Prostate gland (tissue), 2 donors: ENCODE measurements at places on chromosomes 5 and 9. TPM values are rescaled to one million over a fixed set of nuclear protein-coding genes. Genes with fewer than 3 reads are reported as not detected.

DNA sequence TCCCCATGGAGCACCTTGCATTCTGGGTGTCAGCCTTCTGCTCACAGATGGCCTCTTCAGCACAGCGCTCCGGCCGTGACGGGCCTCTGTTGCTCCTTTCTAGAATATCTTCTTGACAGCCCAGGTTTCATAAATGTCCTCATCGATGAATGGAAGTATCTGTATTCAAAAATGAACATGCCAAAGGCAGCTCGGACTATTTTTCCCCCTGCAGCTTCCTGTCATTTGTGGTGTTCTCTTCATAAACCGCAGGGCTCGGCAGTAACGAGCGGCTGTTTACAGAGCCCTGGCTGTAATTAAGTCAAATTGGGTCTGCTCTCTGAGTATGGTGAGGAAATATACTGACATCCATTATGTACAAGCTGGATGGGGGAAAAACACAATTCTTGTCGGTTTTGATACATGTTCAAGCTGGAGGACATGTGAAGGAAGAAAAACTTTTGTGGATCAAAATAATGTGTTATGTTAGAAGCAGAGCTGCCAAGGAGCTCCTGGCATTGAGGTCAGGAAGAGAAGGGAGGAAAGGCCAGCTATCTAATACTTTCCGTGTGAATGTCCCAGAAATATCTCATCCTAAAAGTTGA lies 154.1 kb upstream of the CD180 start:
- peaks cover 5% of the 10 kb centered on the region for H3K4me1 ChIP-seq
- H3K27ac ChIP-seq, result no peak overlapping the region
- no peaks in the 10 kb centered on the region for H3K27me3 ChIP-seq
- H3K36me3 ChIP-seq, result no peaks in the 10 kb centered on the region
- H3K4me3 ChIP-seq, result no peak overlapping the region

Gene CD180
- total RNA-seq, result 0.68 TPM

GRCh38 chr9:125752070-125752628 lies 5.0 kb downstream of the PBX3 start:
- H3K4me3 ChIP-seq, result no peak overlapping the region
- H3K36me3 ChIP-seq, result no peaks in the 10 kb centered on the region
- no peak for DNase-seq
- no peaks in the 10 kb centered on the region for H3K4me1 ChIP-seq

DNA sequence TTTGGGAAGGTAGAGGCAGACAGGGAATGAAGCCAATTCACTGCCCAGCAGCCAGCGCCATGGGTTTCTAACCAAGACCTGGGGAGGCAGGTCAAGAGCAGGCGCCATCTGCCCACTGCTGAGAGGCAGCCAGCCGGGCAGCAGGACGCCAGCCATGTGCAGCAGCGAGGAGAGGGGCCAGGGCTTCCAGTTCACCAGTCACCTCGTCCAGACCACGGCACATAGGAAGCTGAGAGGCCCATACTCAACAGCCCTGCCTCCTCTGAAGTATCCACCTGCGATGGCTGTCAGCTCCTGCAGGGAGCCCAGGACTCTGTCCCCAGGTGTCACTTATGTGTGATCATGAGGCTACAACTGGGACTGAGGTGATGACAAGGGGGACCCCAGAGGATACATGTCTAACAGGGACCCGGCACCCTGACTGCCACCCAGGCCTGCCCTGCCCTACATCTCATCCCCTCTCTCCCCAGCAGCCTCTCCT lies 30.1 kb downstream of the IPPK start:
- H3K36me3 ChIP-seq, result no peaks in the 10 kb centered on the region
- H3K4me1 ChIP-seq, result no peaks in the 10 kb centered on the region
- no peaks in the 10 kb centered on the region for H3K27me3 ChIP-seq
- DNase-seq, result no peak
- no peak overlapping the region for H3K4me3 ChIP-seq
- H3K27ac ChIP-seq, result no peak overlapping the region

DNA sequence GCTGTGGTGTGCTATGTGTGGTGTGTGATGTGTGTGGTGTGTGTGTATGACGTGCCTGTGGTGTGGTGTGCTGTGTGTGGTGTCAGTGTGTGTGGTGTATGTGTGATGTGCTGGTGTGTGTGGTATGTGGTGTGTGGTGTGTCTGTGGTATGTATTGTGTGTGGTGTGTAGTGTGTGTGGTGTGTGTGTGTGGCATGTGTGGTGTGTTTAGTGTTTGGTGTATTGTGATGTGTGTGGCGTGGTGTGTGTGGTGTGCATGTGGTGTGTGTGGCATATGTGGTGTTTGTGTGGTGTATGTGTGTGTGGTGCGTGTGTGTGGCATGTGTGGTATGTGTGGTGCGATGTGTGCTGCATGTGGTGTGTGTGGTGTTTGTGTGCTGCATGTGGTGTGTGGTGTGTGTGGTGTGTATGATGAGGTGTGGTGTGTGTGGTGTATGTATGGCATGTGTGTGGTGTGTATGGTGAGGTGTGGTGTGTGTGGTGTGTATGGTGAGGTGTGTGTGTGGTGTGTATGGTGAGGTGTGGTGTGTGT lies 18.3 kb upstream of the RNU6ATAC start:
- no peaks in the 10 kb centered on the region for H3K36me3 ChIP-seq
- no peak overlapping the region for H3K27ac ChIP-seq
- no peak overlapping the region for H3K4me3 ChIP-seq
- DNase-seq, result no peak

GRCh38 chr9:972501-973294 lies 3.8 kb upstream of the DMRT3 start:
- no peak overlapping the region for H3K4me3 ChIP-seq
- DNase-seq, result no peak
- no peak overlapping the region for H3K27ac ChIP-seq
- H3K4me1 ChIP-seq, result no peaks in the 10 kb centered on the region
- H3K27me3 ChIP-seq, result peaks cover 90% of the 10 kb centered on the region

- H3K27ac ChIP-seq, result no peak overlapping the region
- H3K4me3 ChIP-seq, result no peak overlapping the region
- no peaks in the 10 kb centered on the region for H3K27me3 ChIP-seq
- no peak for DNase-seq
- no peaks in the 10 kb centered on the region for H3K36me3 ChIP-seq
- no peaks in the 10 kb centered on the region for H3K4me1 ChIP-seq
These were observed 276.8 kb downstream of the MCTP1 start for GRCh38 chr5:95007921-95008597.

Gene SPINK13
- not detected for total RNA-seq

GRCh38 chr9:100150214-100150613 lies 51.2 kb downstream of the INVS start:
- H3K27me3 ChIP-seq, result no peaks in the 10 kb centered on the region
- no peak overlapping the region for H3K27ac ChIP-seq
- no peaks in the 10 kb centered on the region for H3K4me1 ChIP-seq
- no peak overlapping the region for H3K4me3 ChIP-seq
- DNase-seq, result peak; percentile 10
- no peaks in the 10 kb centered on the region for H3K36me3 ChIP-seq

Gene EIF4E1B
- total RNA-seq, result not detected

GRCh38 chr5:111228520-111229220 lies 4.5 kb downstream of the CAMK4 start:
- no peak overlapping the region for H3K4me3 ChIP-seq
- no peaks in the 10 kb centered on the region for H3K4me1 ChIP-seq
- no peak for DNase-seq

- DNase-seq, result no peak
- H3K4me3 ChIP-seq, result no peak overlapping the region
- no peaks in the 10 kb centered on the region for H3K27me3 ChIP-seq
- no peaks in the 10 kb centered on the region for H3K4me1 ChIP-seq
These were observed 7.0 kb downstream of the SCAMP1 start for GRCh38 chr5:78367318-78367991.

DNA sequence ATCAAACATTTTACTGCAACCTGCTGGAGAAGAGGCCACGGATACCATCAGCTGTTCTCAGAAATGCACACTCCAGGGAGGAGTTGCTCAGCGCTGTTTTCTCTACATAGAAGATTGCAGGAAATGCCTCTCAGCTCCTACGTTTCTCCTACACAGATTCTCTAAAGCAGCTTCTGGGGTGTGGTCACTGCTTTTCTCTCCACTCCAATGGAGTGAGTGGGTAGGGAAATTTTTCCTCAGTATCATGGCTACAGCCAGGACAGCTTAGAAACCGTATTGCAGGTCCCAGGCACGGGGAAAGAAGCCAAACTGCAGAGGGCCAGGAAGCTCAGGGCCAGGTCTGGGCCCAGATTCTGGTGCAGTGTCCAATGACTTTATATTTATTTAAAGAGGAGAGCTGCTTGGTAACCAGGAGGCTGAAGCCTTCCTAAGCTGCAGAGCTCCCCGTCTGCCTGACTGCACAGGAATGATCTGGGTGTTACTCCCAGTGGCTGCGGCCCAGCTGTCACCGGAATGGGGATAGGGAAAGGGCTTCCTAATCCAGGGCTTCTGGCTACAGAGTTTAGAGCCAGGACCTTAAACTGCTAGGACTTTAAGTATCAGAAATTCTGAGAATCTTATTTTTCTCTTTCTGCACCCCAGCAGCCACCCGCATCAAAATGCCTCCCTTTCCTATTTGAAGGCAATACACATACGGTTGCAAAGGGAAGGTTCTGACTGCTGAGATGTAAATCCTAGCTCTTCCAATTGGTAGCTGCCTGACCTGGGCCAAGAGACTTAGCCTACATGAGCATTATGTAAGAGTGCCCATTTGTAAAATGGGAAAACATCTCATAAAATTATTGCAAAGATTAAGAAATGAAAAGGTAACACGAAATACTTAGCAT lies 1.4 kb upstream of the SPTAN1 start:
- peaks cover 4% of the 10 kb centered on the region for H3K4me1 ChIP-seq
- no peaks in the 10 kb centered on the region for H3K36me3 ChIP-seq
- H3K27ac ChIP-seq, result peak overlapping the region; percentile 97
- DNase-seq, result no peak
- no peaks in the 10 kb centered on the region for H3K27me3 ChIP-seq
- peak overlapping the region; percentile 99 for H3K4me3 ChIP-seq

- H3K36me3 ChIP-seq, result no peaks in the 10 kb centered on the region
- no peaks in the 10 kb centered on the region for H3K27me3 ChIP-seq
- DNase-seq, result no peak
- H3K4me3 ChIP-seq, result no peak overlapping the region
These were observed 18.6 kb upstream of the PSAT1 start for GRCh38 chr9:78278177-78278777.

Gene SCGB3A2
- total RNA-seq, result not detected

DNA sequence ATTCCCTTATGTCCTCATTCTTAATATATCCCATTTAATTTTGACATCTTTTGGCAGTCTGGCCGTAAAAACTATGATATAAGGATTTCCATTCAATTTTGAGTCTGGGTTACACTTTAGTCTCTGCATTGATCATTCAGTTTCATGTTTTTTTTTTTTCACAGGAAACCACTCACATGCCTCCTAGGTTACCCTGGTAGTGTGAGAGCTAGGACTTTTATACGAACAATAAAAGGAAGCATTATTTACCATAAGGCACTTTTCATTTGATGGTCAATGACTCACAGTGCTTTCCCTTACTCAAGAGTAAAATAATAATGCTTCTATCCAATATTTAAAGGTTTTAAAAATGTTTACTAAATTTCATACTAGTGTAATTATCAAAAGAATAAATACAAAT lies 16.4 kb upstream of the DMAC1 start:
- no peaks in the 10 kb centered on the region for H3K4me1 ChIP-seq
- H3K27me3 ChIP-seq, result no peaks in the 10 kb centered on the region
- no peak for DNase-seq
- H3K27ac ChIP-seq, result no peak overlapping the region
- no peaks in the 10 kb centered on the region for H3K36me3 ChIP-seq

GRCh38 chr9:134325096-134325812 lies 1.0 kb upstream of the RXRA start:
- peak overlapping the region; percentile 57 for H3K4me3 ChIP-seq
- H3K36me3 ChIP-seq, result no peaks in the 10 kb centered on the region
- peak overlapping the region; percentile 98 for H3K27ac ChIP-seq
- H3K4me1 ChIP-seq, result peaks cover 21% of the 10 kb centered on the region
- H3K27me3 ChIP-seq, result no peaks in the 10 kb centered on the region

Gene CSF2
- total RNA-seq, result not detected

GRCh38 chr9:113682297-113682771 lies 193.8 kb upstream of the ZNF618 start:
- no peaks in the 10 kb centered on the region for H3K4me1 ChIP-seq
- H3K36me3 ChIP-seq, result no peaks in the 10 kb centered on the region
- no peaks in the 10 kb centered on the region for H3K27me3 ChIP-seq
- no peak overlapping the region for H3K27ac ChIP-seq
- no peak overlapping the region for H3K4me3 ChIP-seq
- peak; percentile 67 for DNase-seq

GRCh38 chr9:35395706-35396101 lies 94.2 kb upstream of the RUSC2 start:
- no peak for DNase-seq
- H3K4me3 ChIP-seq, result no peak overlapping the region
- no peak overlapping the region for H3K27ac ChIP-seq
- H3K4me1 ChIP-seq, result no peaks in the 10 kb centered on the region

GRCh38 chr5:143807401-143807800 lies 4.6 kb upstream of the HMHB1 start:
- no peak overlapping the region for H3K4me3 ChIP-seq
- H3K36me3 ChIP-seq, result no peaks in the 10 kb centered on the region
- no peak overlapping the region for H3K27ac ChIP-seq
- H3K4me1 ChIP-seq, result no peaks in the 10 kb centered on the region
- H3K27me3 ChIP-seq, result no peaks in the 10 kb centered on the region
- no peak for DNase-seq

Gene ANKRA2
- total RNA-seq, result 43.1 TPM

Gene COMMD10
- 27.9 TPM for total RNA-seq

- no peaks in the 10 kb centered on the region for H3K36me3 ChIP-seq
- DNase-seq, result no peak
- no peaks in the 10 kb centered on the region for H3K4me1 ChIP-seq
- H3K4me3 ChIP-seq, result no peak overlapping the region
- no peak overlapping the region for H3K27ac ChIP-seq
These were observed 320.6 kb upstream of the BRINP1 start for GRCh38 chr9:119689879-119690278.

DNA sequence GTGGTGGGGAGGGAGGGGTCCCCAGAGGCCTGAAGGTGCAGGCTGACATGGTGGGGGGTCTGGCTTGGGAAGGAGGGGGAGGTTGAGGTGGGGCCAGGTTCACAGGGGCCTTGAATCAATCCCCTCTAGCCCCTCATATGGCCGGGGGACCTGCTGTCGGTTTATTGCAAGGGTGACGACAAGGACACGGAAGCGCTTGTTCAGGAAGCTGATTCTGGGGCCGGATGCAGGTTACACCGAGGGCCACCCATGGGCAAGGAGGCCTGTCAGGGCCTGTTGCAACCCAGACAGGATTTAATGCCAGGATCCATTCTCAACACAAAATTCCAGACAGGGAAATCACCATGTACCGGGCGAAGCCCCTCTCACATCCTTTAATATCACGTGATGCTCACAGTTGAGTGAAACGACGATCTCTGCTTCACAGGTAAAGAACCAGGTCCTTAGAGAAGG lies 41.6 kb upstream of the SYNPO start:
- no peak overlapping the region for H3K27ac ChIP-seq
- H3K27me3 ChIP-seq, result no peaks in the 10 kb centered on the region
- peak; percentile 29 for DNase-seq
- H3K36me3 ChIP-seq, result no peaks in the 10 kb centered on the region
- no peaks in the 10 kb centered on the region for H3K4me1 ChIP-seq

- no peaks in the 10 kb centered on the region for H3K27me3 ChIP-seq
- DNase-seq, result no peak
- H3K27ac ChIP-seq, result no peak overlapping the region
- H3K4me1 ChIP-seq, result no peaks in the 10 kb centered on the region
These were observed 23.7 kb upstream of the FAM120A start for GRCh38 chr9:93427655-93428379.
